Neuronal stem cell (in vitro differentiated cells): ENCODE measurements at places on chromosomes 4 and X.
A peak's percentile ranks its signal among the peaks of the same experiment; 100 is the strongest.

DNA sequence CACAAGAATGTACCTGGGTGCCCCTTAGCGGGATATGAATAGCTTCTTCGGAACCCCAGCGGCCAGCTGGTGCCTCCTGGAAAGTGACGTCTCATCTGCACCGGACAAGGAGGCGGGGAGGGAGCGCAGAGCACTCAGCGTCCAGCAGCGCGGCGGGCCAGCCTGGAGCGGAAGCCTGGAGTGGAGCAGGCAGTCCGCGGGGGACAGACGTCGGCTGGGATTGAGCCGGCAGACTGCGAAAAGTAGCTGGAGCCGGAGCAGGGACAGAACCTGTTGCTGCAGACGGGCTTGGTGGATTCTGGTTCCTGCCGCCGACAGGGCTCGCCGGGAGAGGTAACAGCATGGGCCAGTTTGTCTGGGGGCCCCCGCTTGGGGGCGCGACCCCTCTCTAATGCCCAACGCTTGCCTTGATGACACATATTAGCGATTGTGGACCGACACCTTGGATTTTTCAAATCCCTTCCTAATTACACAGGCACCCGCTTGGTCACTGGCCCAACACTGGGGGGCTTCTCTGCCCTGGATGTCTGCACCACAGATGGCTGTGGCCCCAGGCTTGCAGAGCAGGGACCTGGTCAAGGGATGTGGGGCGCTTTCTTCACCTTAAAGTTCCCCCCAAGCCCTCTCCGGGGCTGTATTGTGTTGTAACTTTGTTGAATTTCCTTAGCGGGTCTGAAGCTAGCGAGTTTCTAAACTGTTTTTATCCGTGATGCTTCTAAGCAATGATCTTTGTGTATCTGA lies at the start of gene NPFFR2:
Gene NPFFR2, plus strand, starts transcription at position 133 of the 741 bp plus-strand sequence. CDS start 96,592 bp downstream, outside the sequence.
- DNase-seq, result peak; percentile 29

DNA sequence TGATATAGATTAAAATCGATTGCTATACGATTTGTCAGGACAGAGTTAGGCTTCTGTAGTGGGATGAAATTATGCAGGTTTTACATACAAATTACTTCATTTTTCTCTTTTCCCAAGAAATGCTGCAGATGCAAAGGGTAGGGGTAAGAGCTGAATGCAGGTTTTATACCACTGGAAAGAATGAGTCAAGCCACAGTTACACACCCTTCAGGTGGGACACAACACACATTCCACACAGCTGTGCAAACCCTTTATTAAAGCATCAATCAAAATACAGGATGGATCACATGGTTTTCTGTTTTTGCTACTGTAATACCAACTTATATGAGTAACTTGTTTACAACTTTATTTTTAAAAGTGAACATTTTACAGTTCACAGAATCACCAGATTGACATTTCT lies 39.8 kb downstream of the MFAP3L start:
- no peak for DNase-seq

DNA sequence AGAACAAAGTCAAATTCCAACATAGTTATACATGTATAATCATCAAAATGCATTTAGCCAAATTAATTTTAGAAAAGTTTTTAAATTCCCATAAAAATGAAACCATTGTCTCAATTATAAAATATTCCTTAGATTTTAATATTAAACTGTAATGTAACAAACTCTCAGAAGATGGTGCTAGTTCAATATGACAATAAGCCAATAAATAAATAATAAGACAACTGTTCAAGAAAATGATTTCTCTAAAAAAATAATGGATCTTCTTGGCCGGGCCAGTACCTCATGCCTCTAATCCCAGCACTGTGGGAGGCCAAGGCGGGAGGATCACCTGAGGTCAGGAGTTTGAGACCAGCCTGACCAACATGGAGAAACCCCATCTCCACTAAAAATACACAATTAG lies 80.3 kb downstream of the RAB28 start:
- no peak for DNase-seq

GRCh38 chrX:144715337-144715736 lies 532.0 kb upstream of the SPANXN1 start:
- DNase-seq, result no peak

DNA sequence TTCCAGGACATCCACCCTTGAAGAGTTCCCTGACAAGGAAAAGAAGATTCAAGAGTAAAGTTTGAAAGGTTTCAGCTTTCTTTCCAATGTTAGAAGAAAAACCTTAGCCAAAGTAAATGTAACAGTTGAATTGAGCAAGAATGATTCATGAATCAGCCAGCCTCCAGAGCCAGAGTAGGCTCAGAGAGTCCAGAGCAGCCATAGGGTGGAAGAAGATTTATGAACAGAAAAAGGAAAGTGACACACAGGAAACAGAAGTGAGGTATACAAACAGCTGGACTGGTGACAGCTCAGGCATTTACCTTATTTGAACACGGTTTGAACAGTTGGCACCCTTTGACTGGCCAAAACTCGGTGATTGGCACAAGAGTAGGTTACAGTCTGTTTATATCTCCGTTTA lies 63.2 kb downstream of the QDPR start:
- no peak for DNase-seq

- DNase-seq, result no peak
These were observed 6.2 kb upstream of the DCTD start for GRCh38 chr4:182923366-182923765.

- no peak for DNase-seq
These were observed 3.5 kb downstream of the MXD4 start for GRCh38 chr4:2258091-2259035.

- no peak for DNase-seq
These were observed 8.7 kb downstream of the RXFP1 start for GRCh38 chr4:158530381-158530780.

DNA sequence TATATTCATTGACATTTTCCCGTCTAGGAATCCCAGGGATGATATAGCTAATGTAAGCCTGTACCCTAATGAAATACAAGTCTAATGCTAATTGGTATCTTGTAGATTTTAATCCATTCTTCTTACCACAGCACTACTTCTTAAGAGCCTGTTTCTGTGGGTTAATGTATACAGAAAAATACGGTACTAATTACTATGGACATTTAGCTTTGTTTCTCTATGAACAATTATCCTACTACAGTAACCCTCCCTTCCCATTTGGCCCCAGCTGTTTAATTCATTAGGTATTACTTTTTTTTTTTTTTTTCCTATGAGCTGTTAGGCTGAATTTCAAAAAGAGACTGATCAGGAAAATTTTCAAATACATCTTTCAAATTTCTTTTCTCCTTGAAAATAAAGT lies 245.1 kb upstream of the SLC7A11 start:
- DNase-seq, result no peak

GRCh38 chr4:56127716-56128115 lies 179.0 kb downstream of the CEP135 start:
- DNase-seq, result no peak

GRCh38 chr4:96955226-96955625 lies 1115.3 kb downstream of the PDHA2 start:
- DNase-seq, result no peak

GRCh38 chr4:106116025-106116424 lies 200.0 kb downstream of the TBCK start:
- DNase-seq, result no peak

GRCh38 chr4:57102050-57102624 lies 8.0 kb downstream of the IGFBP7 start:
- DNase-seq, result no peak

GRCh38 chr4:70783096-70783495 lies 56.6 kb downstream of the GRSF1 start:
- DNase-seq, result no peak

- no peak for DNase-seq
These were observed 300.3 kb upstream of the IRS4 start for GRCh38 chrX:109036624-109037023.

DNA sequence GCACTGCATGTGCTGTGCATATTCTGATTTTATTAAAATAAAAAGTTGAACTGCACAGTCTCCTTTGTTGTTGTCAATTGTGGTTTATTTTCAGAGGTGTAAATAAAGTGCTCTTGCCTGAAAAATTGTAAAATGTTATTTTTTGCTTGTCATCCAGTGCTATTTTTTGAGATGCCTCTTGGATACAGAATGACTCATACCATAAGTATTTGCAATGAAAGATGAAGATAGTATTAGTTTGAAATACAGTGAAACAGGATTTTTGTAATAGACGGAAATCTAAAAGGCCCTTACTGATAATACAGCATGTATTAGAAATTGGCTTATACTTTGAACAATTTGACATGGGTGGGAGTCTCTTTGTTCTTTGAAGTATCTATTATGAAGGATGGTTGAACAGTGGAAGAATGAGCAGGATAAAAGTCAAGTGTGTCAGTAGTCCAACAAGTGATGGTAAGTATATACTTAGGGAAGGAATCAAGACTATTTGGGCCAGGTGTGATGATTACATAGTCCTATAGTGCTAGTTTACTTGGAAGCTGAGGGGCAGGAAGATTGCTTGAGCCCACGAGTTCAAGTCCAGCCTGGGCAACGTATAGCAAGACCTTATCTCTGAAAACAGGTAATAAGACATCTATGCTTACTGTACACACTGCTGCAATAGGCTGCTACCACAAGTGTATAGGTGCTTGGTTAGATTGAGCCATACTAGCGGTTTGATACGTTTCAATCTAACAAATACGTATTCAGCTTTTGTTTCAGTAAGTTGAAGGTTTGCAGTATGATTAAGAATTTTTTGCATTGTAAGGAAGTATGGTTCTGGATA lies 16.4 kb downstream of the DDX3X start:
- DNase-seq, result no peak

GRCh38 chr4:145936142-145936996 lies 2.3 kb downstream of the ZNF827 start:
- DNase-seq, result peak; percentile 57

DNA sequence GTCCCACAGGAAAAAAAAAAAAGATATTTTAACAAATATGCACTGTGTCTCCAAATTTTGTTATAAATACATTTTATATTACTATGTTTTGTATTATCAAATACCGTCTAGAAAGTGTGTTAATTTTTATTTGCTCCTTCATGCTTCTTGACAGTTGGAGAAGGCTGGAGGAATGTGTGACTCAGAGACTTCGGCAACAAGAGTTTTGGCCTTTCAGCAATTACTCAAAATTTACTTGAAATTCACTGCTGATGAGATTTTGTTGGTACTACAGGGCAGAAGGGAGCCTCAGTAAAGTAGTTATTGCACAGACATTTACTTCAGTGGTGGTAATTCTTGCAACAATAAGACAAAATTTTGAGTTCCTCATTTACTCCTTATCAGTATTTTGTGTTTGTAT lies 2164.0 kb downstream of the PCDH7 start:
- no peak for DNase-seq

- DNase-seq, result no peak
These were observed 10.6 kb upstream of the ZNF718 start for GRCh38 chr4:113732-114131.

GRCh38 chr4:159698336-159698735 lies 595.5 kb downstream of the RAPGEF2 start:
- no peak for DNase-seq

- no peak for DNase-seq
These were observed 40.7 kb downstream of the SPCS3 start for GRCh38 chr4:176360446-176360845.

GRCh38 chr4:111681270-111681669 lies 464.0 kb upstream of the FAM241A start:
- DNase-seq, result no peak

DNA sequence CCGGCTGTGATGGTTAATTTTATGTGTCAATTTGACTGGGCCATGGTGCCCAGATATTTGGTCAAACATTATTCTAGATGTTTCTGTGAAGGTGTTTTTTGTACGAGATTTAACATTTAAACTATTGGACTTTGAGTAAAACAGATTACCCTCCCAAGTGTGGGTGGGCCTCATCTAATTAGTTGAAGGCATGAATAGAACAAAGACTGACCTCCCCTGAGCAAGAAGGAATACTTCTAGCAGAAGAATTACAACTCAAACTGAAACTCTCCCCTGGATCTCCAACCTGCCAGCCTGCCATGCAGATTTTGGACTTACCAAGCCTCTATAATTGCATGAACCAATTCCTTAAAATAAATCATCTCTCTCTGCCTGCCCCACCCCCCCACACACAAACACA lies 132.5 kb downstream of the DHX15 start:
- no peak for DNase-seq

DNA sequence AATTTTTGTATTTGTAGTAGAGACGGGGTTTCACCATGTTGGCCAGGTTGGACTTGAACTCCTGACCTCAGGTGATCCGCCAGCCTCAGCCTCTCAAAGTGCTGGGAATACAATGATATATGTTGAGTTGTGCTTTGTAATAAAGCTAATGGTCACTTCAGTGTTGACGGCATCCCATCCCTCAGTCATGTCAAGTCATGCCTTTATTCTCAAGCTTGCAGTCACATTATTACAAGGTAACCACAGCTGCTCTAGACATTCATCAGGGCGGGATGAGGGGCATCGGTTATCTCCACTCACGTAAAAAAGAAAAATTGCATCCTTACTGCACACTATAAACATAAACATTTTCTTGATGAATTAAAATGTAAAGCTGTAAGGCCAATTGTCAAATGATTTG lies 12.8 kb upstream of the FAT1 start:
- no peak for DNase-seq

- DNase-seq, result no peak
These were observed 2506.6 kb downstream of the ARAP2 start for GRCh38 chr4:33737726-33738125.

DNA sequence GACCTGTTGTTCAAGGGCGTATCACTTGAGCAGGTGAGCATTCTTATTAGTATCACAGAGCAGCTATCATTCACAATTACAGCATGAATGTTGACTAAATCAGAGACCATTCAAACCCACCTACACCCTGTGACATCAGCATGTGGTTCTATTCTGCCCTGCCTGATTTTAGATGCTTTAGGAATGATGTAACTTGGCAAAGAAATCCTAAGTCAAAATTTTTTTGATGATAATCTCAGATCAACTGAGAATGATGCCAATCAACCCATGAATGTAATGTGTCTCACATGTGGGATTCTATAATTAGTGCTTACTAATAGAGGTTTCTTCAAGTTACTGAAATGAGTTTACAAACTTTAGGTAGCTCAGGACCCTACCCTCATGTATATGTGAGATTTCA lies 13.4 kb upstream of the CHIC2 start:
- no peak for DNase-seq

- no peak for DNase-seq
These were observed 84.5 kb downstream of the AREG start for GRCh38 chr4:74529284-74530041.

DNA sequence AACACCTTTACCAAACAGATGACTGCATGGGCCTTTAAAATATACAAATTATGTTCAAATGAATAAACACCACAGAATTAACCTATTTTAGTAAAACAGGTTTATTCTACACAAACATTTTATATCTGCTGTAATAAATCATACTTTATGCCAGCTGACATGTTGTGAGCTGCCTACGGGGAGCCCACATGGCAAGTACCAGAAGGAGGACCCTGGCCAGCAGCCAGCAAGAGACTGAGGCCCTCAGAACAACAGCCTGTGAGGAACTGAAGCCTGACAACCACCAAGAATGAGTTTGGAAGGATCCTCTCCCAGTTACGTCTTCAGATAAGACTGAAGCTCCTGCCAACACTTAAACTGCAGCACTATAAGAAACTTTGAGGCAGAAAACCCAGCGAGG lies 377.0 kb downstream of the PDGFC start:
- DNase-seq, result no peak

GRCh38 chr4:107130157-107130556 lies 94.0 kb upstream of the DKK2 start:
- DNase-seq, result no peak

- no peak for DNase-seq
These were observed 134.9 kb downstream of the MAML3 start for GRCh38 chr4:140018931-140019618.

GRCh38 chr4:148618856-148619255 lies 176.6 kb upstream of the NR3C2 start:
- DNase-seq, result no peak

GRCh38 chr4:15238720-15239119 lies 189.1 kb upstream of the C1QTNF7 start:
- peak; percentile 30 for DNase-seq
